ENCODE measurements at places on chromosomes 4 and X. TPM values are rescaled to one million over a fixed set of nuclear protein-coding genes. Genes with fewer than 3 reads are reported as not detected.

DMP1 gene
- not detected for total RNA-seq

LSM6 gene
- 17.6 TPM for total RNA-seq

ITGB1BP2 gene
- total RNA-seq = 2.2 TPM

PHKA1 gene
- 0.35 TPM for total RNA-seq

SCML2 gene
- total RNA-seq = 0.33 TPM

ARX gene
- total RNA-seq = not detected

HSFX3 gene
- total RNA-seq = not detected

DRP2 gene
- not detected for total RNA-seq

GABRE gene
- not detected for total RNA-seq

ADRA2C gene
- total RNA-seq = not detected

XG gene
- not detected for total RNA-seq
